T1000 (cell line): ENCODE measurements at places on chromosomes 12 and 14.

- DNase-seq: no peak
Observed at GRCh38 chr12:76276499-76277151, 71.6 kb downstream of the BBS10 start.

GRCh38 chr14:41859336-41859735 is 252.7 kb downstream of the LRFN5 start:
- DNase-seq: no peak

- DNase-seq: no peak
Observed at GRCh38 chr14:99534333-99534732, 53.1 kb downstream of the CCNK start.

GRCh38 chr14:68501614-68502052 is 291.2 kb downstream of the ZFP36L1 start:
- no peak for DNase-seq

DNA sequence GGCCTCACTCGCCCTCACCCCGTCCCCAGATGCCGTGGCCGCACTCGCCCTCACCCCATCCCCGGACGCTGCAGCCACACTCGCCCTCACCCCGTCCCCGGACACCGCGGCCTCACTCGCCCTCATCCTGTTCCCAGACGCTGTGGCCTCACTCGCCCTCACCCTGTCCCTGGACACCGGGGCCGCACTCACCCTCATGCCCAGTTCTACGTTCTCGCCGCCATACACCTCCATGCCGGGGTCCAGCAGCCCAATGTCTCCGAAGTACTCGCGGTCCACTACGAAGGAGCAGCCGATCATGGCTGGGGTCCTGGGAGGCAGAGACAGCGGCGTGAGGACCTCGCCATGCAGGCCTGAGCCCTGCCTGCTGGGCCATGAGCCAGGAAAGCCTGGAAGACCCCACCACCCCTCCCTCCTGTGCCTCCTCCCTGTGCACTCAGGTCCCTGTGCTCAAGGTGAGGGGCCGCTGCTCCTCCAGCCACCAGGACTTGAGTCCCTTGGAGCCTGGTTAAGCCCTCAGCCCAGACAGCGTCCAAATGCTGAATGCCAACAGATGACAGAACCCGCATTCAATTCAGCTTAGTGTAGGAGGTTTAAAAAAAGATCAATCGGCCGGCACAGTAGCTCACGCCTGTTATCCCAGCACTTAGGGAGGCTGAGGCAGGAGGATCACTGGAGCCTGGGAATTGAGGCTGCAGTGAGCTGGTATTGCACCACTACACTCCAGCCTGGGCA is 81.5 kb downstream of the GALNT9 start:
- no peak for DNase-seq

DNA sequence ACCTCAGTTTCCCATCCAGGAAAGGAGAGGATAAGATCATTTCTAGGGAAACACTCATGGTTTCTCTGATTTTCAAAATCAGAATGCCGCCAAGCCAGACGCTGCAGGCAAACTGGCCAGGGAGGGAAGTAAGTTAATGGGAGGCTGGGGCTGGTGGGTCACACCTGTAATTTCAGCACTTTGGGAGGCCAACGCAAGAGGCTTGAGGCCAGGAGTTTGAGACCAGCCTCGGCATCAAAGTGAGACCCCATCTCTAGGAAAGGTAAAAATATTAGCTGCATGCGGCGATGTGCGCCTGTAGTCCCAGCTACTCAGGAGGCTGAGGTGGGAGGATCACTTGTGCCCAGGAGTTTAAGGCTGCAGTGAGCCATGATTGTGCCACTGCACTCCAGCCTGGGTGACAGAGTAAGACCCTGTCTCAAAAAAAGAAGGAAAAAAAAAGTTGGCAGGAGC is 587 bp downstream of the SELPLG start:
- no peak for DNase-seq
